Stimulated activated CD8-positive, alpha-beta memory T cell treated with anti-CD3 and anti-CD28 coated beads, Interleukin-4, amount 100 ng/mL, for 4 hours (primary cell): ENCODE measurements at places on chromosomes 6 and 20.

- no peak for DNase-seq
These were observed 3.5 kb downstream of the COL9A3 start for GRCh38 chr20:62820208-62820961.

DNA sequence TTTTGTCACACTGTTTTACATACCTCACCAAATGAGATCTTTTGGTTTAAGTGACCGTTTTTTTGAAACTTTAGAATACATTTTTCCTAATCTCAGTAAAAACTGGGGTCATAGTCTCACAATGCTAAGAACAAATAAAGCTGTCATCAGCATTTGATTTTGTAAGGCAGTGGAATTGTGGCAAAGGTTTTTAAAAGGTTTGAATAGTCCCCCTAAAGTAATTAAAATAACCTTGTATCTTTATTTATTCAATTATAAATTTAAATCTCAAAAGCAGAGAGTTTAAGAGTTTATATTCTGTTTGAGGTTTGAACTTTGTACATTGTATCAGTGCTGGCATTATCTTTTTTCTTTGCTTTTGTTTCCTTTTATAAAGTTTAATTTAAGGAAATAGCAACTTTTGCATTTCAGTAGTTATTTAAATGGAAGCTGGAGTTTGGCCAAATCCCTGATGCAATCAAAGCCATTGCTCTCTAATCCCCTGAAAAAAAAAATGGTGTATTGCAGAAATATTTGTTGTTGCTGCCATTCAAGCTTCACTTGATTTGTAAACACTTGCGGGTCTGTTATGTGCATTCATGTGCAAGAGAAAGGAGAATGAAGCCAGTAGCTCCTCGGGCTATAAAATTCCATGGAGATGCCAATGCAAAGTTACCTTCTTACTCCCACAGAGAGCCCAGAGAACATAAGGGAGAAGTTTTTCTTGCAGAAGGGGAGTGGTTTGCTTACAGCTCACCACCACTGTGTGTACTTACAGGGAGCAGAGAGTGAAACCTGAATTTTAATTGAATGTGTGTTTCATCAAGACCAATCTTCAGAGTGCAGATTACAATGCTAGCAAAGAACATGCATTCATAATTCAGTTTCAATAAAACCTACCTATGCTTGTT lies 391.8 kb downstream of the ARHGAP18 start:
- no peak for DNase-seq

- DNase-seq = no peak
These were observed 7.0 kb upstream of the NKAIN4 start for GRCh38 chr20:63261060-63261794.

- DNase-seq = no peak
These were observed 63.3 kb upstream of the MAP7 start for GRCh38 chr6:136613477-136613876.

GRCh38 chr6:65979120-65979519 lies 272.1 kb upstream of the EYS start:
- DNase-seq = no peak

DNA sequence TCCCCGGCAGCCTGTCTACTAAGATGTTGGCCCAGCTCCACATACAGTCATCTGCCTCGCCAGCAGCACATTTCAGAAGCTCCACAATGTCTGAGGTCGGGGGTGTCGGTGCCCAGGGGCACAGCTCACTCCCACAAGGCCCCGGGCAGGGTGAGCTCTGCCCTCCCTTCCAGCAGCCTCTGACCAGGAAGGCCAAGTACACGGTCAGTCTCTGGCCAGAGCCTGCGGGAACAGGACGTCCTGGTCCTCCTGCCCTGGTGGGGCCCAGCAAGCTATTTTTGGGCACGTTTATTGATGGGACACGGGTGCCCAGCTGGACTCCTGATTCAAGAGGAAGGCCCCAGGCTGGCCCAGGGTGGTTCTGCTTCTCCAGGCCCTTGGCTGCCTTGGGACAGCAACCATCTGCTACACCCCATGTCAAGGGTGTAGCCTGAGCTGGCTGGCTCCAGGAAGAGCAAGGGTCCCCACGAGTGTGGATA lies 114.9 kb upstream of the PTPN1 start:
- DNase-seq = no peak

GRCh38 chr6:18317850-18318249 lies 53.5 kb upstream of the DEK start:
- DNase-seq = no peak
